ENCODE measurements at places on chromosomes 7 and 10. TPM values are rescaled to one million over a fixed set of nuclear protein-coding genes. Genes with fewer than 3 reads are reported as not detected.

- DNase-seq = peak; percentile 93
Measured at GRCh38 chr7:85068799-85069198, 118.1 kb downstream of the SEMA3D start.

GPER1 gene
- 1.5 TPM for total RNA-seq

ECHDC3 gene
- 16.2 TPM for total RNA-seq

- DNase-seq = no peak
Measured at GRCh38 chr10:133131734-133132472, 28.1 kb upstream of the KNDC1 start.

- DNase-seq = peak; percentile 82
Measured at GRCh38 chr10:80453842-80454512, at the start of gene TSPAN14. Gene TSPAN14 (plus strand): TSS chr10:80454310. CDS start chr10:80489234, 34,924 bp downstream.

GRCh38 chr7:102018876-102019275 lies 201.4 kb downstream of the CUX1 start:
- DNase-seq = no peak

GRCh38 chr10:6678956-6679355 lies 98.9 kb upstream of the PRKCQ start:
- no peak for DNase-seq

- DNase-seq = peak; percentile 23
Measured at GRCh38 chr10:86535132-86535882, 13.7 kb upstream of the WAPL start.

DNA sequence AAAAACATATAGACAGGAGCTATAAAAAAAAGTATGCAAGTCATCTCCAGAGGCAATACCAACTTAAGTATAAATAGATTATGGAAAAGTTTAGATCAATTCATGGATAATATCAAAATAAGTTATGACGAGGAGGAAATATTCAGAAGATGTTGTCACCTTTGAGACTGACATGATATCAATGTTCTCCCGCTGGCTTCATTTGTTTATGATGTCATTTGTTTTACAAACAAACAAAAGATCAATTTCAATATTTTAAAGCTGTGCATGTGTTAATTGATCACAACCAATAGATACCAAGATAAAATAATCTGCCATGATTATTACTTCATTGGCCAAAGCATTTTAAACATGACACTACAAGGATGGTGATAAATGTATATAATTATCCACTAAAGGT lies 43.5 kb downstream of the SLC16A12 start:
- DNase-seq = no peak

- no peak for DNase-seq
Measured at GRCh38 chr7:68610701-68611100, 987.6 kb upstream of the AUTS2 start.

- peak; percentile 62 for DNase-seq
Measured at GRCh38 chr10:5659702-5660528, 6.5 kb downstream of the ASB13 start.

VPS50 gene
- total RNA-seq = 43.7 TPM

- no peak for DNase-seq
Measured at GRCh38 chr7:36338256-36338655, 51.4 kb upstream of the ANLN start.

DNA sequence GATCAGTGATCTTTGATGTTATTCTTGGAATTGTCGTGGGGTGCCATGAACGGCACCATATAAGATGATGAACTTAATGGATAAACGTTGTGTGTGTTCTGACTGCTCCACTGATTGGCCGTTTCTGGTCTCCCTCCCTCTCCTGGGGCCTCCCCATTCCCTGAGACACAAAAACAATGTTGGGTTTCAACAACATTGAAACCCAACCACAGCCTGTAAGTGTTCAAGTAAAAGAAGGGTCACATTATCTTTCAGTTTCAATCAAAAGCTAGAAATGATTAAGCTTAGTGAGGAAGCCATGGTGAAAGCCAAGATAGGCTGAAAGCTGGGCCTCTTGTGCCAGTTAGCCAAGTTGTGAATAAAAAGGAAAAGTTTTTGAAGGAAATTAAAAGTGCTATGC lies 19.5 kb downstream of the EN2 start:
- no peak for DNase-seq

STK31 gene
- total RNA-seq = under 0.01 TPM

HOXA11 gene
- not detected for total RNA-seq

DNA sequence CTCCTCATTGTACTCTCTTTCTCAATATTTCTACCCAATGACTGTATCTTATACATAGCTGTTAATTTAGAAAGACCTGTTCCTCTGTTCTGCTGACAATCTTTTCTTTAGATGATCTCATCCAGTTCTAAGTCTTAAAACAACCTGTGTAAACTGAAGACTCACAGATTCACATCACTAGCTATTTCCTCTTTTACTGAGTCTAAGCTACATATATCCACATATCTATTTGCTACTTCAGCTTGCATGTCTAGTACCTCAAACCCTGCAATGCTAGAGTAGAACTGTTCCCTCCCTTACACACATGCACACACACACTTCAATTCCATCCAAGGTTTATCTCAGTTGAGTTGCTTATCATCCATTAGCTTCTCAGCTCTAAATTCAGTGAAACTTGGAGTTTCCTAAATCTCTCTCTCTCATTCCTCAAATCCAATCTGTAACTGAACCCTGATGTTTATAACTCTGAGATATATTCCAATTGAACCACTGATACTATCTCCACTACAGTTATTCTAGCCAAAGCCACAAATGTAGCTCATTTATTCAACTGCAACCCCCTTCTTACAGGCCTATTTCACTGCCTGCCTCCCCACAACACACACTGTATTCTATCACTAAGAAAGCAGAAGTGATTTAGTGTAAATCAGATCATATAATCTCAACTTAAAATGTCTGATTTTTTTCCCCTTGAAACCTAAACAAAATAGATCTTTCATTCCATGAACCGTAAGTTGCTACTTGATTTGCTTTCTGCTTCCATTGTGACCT lies 1036.8 kb upstream of the POT1 start:
- no peak for DNase-seq

DNA sequence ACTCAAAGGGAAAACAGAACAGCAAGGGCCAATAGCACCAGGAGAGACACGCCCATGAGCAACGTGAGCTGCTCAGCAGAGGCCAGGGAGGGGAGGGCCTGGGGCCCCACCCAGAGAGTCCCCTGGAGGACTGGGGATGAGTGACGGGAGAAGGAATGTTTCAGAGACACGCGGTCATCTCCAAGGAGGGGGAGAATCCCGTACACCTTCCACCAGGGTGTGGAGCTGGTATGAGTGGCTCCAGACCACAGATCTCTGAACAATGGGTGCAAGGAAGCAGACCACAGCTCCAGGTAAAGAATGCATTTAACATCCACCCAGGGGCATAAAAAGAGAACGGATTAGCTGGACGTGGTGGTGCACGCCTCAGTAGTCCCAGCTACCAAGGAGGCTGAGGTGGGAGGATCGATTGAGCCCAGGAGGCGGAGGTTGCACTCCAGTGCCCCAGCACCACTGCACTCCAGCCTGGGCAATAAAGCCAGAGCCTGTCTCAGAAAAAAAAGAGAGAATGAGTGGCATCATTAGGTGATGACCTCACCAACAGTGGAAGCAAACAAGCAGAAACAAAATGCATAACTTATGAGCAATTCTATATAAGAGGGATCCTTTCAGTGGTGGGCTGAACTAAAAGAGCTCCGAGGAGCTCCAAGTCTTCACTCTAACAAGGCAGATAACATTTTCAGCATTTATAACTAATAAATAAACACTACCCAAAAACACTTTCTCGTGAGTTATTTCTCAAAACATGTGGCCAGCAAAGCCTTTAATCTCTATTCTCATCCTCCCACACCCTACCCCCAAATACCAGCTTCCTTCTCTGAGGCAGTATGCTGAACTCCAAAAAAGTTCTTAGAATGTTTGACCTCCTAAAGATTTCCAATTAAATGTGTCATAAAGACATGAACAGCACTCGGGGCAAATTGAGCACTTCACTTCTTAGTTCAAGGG lies 12.5 kb downstream of the PSAP start:
- DNase-seq = no peak

GRCh38 chr10:21203473-21204107 lies 306.5 kb upstream of the NEBL start:
- DNase-seq = no peak

DNA sequence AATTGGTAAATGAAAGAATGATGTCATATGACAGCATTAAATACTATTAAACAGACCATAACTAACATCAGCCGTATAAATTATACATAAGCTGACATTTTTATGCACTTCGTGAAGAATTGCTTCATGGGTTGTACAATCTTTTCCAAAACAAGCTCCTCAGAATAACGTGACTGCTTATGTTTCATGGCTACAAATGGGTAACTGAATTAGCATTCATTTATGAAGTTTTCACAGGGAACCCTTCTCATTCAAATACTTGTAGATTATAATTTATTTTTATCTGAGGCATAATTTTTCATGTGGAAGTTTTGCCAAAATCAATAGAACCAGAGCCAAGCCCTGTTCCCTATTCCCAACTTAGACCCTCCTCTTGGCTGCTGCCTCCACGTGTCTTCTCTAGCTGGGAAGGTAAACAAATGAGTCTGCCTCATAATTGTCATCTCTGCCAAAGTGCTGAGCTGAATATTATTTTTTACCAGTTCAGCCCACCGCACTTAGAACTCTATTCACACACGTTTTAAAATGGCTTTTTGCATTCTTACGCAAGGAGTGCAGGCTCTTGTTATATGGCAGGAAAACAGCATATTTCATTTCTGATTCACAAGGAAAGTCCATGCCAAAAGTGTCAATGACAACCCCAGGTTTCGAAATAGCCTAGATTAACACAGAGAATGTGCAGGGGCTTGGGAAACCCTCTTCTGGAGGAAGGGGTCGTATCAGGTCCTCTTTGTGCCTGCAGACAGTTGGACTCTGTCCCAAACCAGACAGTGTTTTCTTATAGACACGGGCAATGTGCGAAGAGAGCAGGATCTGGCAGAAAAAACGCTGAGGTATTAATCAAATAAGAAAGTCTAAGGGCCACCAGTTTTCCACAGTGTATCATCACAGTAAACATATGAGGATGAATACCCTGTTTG lies 370.7 kb upstream of the MGMT start:
- DNase-seq = peak; percentile 100

WNT2 gene
- total RNA-seq = 3.9 TPM

GRCh38 chr10:77305650-77306632 lies 331.7 kb downstream of the KCNMA1 start:
- no peak for DNase-seq

BAIAP2L1 gene
- 5.3 TPM for total RNA-seq

GRCh38 chr7:20440472-20441105 lies 109.9 kb downstream of the ITGB8 start:
- DNase-seq = peak; percentile 20

DNA sequence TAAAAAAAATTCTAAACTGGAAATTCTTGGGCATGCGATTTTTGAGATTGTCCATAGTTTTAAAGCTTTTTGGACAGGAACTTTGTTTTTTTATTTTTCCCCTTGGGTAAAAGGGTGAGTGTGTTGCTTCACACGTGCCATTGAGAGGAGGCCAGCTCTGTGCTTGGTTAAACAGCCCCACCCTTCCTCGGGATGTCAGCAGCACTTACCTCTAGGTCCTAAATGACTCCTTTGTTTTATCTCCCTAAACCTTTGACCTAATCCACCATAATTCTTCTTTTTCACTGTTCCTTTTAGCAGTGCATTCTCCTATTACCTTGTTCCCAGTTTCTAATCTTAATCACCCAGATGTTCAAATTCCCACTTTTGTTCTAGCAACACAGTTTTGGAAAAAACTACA lies 83.5 kb downstream of the SEMA3D start:
- DNase-seq = peak; percentile 32

DNA sequence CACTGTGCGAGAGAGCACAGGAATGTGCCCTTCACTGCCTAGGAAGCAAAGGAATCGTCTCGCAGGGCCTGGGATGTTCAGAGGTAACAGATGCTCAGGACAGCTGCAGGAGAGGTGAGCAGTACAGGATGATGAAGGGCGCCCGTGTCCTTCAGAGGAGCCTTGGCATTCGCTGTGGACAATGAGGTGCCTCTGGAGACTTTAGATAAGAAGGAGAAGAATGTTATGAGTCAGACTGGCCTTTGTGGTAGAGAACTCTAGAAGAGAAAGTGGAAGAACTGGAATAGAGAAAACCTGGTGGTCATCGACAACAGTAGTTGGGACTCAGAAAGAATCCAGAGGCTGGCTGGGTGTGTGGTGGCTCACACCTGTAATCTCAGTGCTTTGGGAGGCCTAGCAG lies 64.4 kb upstream of the LEP start:
- peak; percentile 18 for DNase-seq

PSD gene
- total RNA-seq = 5.3 TPM

NKX6-2 gene
- not detected for total RNA-seq

GRCh38 chr10:48545462-48546145 lies 59.3 kb downstream of the ARHGAP22 start:
- DNase-seq = no peak

- DNase-seq = no peak
Measured at GRCh38 chr7:140297192-140297591, 101.1 kb downstream of the SLC37A3 start.

DNA sequence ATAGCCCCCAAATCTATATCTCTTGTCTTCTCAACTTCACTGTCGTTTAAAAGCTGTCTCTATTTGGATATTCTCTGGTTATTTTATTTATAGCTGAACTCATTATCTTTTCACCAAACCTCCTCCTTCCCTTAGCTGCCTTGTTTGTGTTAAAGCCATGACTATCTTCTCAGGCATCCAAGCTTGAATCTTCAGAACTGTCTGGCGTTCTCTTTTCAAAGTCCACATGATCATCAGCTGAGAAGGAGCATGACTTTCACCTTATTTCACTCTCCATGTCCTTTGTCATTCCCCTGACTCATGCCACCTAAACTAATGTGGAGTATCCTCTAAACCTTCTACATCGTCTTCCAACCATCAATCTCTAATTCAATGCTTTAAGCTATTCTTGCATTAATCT lies 5.7 kb upstream of the GLCCI1 start:
- peak; percentile 58 for DNase-seq
